ENCODE measurements at places on chromosomes 11 and 22.

DNA sequence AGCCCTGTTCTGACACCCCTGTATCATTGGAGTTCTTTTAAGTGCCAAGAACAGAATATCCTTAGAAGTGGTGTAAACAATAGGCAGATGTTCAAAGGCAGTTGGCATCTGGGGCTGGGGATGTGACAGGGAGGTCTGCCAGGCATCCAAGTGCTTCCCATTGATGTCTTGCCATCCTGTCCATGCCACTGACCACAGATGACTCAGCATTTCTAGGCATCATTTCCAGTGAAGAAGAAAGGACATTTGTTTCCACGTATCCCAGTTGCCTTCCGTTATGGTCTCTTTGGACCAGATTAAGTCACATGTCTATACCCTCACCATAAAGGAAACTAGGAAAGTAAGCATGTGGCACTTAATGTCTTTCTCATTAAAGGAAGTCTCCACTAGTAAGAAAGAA is 76.7 kb upstream of the BARX2 start:
- DNase-seq, result no peak

DNA sequence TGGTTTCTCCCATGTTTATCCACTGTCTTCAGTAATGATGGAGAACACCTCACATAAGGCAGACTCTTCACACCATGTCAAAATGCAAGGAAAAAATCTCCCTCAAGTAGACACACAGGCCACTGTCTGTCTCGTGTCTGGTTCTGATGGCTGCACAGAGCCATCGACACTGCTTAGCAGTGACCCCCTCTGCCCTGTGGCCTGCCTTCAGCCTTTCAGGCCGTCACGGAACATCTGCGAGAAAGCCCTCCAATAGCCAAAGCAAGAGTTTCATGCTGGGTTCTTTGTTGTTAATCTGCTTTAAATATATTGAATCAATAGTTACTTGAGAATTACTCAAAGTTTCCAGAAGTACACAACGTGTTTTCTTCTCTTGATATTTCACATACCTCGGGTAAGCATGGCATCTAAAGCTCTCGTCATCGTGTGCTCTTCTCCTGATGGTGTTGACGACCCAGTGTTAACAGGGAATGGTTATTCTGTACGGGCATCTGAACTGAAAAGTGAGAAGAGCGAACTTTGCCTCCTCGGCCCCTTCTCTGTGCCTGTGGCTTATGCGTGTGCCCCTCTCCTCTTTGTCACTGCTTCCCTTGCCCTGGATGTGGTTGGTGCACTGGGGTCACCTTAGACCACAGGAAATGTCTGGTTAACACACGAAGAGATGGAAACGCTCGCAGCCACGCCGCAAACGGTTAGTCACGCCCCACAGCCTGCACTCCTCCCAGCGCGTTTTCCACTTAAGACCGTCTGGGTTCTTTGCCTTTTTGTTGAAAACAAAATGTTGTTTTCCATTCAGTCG is 33.4 kb upstream of the CTTN start:
- DNase-seq, result no peak

DNA sequence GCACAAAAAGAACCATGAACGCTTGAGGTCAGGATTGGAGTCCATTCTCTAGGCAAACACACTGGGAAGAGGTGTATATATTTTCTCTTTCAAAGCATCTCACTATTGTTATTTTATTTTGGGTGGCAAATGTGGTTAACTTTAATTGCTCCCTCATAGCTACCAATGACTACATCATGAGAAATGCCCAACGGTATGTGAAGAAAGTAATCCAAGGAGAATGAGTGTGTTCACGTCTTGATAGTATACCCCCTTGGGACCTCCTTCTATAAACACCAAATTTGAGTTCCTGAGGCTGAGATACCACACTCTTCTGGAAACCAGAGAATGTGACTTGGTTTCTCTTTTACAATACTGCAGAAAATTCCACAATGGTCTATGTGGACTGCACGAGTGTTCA is 15.8 kb downstream of the OR8D1 start:
- no peak for DNase-seq

DNA sequence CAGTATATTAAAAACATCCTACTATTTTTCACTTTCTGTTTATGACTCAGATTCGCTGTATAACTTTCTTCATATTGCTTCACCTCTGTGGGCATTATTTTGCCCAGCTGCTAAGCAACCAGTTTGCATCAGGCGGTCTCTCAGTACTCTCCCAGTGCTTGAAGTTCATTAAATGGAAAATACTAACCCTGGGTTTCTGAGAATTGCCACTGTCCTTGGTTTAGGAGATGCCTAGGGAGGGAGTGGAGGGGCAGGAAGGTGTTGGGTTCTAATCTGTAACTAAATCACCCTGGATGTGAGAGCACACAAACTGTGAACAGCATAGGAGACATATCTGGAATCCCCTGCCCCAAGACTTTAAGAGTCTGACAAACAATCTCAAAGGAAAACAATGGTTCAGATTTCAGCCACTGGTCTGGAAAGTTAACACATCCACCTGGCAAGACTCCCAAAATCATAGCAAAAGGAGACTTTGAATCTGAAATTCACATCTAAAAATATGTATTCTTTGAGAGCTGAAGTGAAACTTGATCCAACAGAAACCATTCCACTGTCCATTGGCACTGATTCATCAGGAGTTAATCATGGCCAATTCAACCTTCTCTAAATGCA is 540.0 kb downstream of the SOX6 start:
- no peak for DNase-seq

- DNase-seq, result no peak
Measured at GRCh38 chr11:43567396-43567975, 113.1 kb upstream of the HSD17B12 start.

- DNase-seq, result no peak
Measured at GRCh38 chr22:44210722-44211121, 30.0 kb downstream of the PARVG start.

GRCh38 chr22:23072077-23072910 is 2.0 kb downstream of the GNAZ start:
- DNase-seq, result no peak

DNA sequence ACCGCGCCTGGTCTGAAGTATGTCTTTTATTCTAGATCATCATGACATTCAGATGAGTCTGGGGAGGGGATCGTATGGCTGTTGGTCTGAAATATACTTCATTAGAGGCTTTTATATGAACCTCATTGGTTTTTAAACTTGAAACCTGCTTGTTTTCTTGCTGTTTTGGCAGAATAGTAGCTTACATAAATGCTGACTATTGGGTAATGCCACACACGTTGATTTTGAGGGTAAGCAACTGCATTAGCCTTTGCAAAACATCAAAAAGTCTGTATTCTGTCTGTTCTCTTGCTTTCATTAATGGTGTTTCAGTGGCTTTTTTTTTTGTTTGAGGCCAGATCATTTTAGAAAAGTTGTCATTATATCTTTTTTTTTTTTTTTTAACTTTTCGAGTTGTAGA is 14.2 kb downstream of the PPME1 start:
- no peak for DNase-seq

GRCh38 chr11:8149726-8150125 is 19.1 kb downstream of the RIC3 start:
- no peak for DNase-seq

GRCh38 chr22:38081941-38082828 is 1.8 kb downstream of the SLC16A8 start:
- DNase-seq, result no peak

All from DMS79 (cell line).